Lung microvascular endothelial cell (primary cell): ENCODE measurements at places on chromosomes 2 and 18.

DNA sequence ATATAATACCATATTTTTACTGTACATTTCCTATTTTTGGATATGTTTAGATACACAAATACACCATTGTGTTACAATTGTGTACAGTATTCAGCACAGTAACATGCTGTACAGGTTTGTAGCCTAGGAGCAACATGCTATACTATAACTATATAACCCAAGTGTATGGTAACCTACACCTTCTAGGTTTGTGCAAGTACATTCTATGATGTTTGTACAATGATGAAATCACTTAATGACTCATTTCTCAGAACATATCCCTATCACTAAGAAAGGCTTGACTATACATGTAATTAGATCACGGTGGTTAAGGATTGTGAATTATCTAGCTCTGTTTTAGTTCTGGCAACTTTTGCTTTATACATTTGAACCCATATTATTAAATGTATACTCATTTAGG, 31.3 kb downstream of the NPHP1 start:
- peak; percentile 23 for DNase-seq

- DNase-seq: no peak
Measured at GRCh38 chr18:75474332-75474731, 46.8 kb upstream of the SMIM21 start.

- no peak for DNase-seq
Measured at GRCh38 chr2:66431846-66432587, 2.9 kb upstream of the MEIS1 start.

DNA sequence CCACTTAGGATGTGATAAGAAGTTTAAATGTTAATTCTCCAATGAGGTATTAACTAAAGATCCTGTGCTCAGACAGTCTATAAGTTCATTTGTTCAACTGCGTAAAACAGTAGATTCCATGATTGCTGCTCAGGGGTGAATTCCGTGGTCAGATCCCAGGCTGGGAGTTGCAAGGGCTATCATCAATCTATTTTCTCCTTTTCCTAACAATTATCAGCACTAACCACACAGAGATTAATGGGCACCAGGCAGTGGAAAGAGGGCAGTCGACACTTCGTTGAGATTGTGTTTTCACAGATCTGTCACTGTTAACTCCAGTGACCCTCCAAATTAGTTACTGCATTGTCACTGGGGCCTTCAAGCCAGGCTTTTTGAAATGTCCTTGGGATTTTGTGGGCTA, 154.1 kb upstream of the SPRED2 start:
- DNase-seq: no peak

GRCh38 chr2:9897331-9897737, 54.1 kb downstream of the TAF1B start:
- peak; percentile 5 for DNase-seq

DNA sequence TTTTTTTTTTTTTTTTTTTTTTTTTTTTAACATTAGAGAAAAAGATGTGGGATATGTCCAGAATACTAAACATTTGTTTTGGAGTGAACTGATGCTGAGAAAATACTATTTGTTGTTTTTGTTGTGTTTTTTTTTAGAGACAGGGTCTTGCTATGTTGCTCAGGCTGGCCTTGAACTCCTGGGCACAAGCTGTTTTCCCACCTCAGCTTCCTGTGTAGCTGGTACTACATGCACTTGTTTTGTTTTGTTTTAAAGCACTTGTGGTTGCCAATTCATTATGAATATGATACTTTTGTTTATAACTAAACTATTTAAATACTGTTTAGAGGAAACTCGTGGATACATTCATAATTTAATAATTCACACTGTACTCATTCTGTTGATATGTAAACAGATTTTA, 33.4 kb upstream of the DYSF start:
- peak; percentile 2 for DNase-seq

GRCh38 chr18:37640504-37640903, 74.9 kb upstream of the CELF4 start:
- no peak for DNase-seq

DNA sequence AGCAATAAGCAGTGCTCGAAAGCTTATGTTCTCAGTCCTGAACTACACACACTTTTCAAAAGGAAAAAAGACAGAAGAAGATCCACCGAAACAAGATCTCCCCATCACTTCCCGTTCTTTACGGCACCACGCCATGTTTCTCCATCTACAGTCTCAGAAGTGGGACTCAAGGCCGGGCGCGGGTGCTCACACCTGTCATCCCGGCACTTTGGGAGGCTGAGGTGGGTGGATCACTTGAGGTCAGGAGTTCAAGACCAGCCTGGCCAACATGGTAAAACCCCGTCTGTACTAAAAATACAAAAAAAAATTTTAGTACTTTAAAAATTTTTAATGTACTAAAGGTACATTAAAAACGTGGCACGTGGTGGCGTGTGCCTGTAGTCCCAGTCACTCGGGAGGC, 31.2 kb downstream of the ZNF516 start:
- no peak for DNase-seq

GRCh38 chr2:58925676-58926081, 684.6 kb upstream of the FANCL start:
- no peak for DNase-seq

- DNase-seq: no peak
Measured at GRCh38 chr2:45925026-45925425, 273.6 kb downstream of the PRKCE start.

DNA sequence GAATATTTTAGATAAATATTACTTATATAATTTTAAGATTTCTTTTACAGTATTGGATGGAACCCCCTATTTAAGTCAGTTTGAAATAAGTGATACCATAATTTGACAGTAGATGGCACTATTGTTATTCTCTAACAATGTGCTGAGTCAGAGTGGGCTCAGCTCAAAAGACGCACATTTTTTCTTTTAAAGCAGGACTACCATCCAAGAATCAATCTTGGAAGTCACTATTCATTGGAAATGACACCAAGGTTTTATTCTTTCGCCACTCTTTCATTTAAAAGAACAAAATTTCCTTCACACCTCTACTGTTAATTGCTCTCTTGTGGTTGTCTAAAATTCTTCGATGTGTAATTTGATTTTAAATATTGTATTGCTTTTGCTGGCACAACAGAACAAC, 32.6 kb upstream of the SPAG16 start:
- DNase-seq: peak; percentile 80

DNA sequence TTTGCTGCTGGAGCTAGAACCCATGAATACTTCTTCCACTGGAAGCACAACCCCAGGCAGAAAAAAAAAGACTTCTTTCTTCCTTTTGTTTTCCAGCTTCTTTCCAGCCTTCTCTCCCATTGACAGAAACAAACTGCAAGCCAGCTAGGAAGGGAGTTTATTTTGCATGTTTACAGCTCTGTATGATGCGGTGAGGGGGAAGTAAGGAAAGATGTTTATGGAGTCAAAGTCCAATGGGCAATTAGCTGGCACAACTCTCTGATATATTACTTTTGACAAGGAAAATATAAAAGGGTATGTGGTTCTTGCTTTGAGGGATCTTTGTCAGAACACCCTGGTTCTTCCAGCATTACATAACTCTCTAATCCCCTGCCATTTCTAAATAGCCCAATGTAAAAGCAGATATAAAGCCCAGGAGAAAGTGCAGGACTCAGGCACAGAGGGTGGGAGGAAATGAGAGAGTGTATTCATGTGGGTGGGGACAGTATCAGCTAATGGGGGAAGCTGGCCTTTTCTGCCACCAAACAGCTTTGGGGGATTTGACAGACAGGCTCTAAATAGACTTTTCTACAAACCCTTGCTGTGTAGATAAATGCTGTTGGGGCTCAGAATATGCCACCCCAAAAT, 9.3 kb upstream of the NMS start:
- DNase-seq: no peak

DNA sequence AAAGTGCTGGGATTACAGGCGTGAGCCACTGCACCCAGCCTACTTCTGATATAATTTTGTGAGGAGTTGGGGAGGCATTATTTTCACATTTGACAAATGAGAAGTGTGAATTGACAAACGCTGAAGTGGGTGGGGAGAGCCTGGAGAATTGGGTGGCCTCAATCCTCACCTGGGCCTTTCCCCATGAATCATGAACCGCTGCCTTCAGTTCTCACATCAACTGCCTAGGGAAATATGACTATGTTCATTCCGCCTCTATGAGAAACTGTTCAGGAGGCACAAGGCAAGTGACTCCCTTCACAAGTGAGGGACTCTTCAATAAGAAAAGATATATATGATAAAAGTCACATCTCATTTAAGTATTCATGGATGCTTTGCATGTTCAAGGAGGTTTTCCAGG, 96.6 kb upstream of the RND3 start:
- DNase-seq: no peak

DNA sequence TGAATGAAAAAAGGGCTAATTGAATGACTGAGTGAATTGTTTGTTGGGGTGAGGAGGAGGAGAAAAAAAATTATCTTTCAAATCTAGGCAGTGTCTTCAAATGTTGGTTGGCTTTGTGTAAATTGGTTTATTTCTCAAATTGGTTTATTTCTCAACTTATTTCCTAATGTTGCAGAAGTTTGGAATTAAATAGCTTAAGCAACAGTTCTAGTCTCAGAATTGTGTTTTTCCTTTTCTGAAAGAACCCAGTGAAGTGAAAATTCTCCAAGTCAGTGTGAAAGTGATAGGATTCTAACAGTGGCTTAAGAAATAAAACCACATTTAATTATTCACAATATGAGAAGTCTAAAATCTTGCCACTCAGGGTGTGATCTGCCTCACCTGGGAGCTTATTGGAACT, 54.6 kb upstream of the LYPD6B start:
- DNase-seq: no peak

GRCh38 chr18:70289351-70290312, 787 bp downstream of the SOCS6 start:
- peak; percentile 42 for DNase-seq

GRCh38 chr2:191922736-191923651, 76.1 kb upstream of the CAVIN2 start:
- no peak for DNase-seq

DNA sequence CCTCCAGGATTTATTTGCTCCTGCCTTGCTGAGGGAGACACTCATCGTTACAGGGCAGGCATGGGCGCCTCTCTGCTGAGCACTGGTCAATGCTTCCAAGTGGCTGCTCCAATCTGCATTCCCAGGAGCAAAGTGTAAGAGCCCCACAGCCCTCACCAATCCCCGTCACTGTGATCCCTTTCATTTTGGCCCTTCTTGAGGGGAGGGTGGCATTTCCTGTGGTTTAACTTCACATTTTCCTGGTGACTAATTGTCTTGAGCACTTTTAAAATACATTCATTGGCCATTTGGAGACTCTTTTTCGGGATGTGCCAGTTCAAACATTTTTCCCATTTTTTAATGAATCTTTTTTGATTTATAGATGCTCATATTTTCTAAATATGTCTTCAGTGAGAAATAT, 33.0 kb downstream of the TPO start:
- DNase-seq: no peak

DNA sequence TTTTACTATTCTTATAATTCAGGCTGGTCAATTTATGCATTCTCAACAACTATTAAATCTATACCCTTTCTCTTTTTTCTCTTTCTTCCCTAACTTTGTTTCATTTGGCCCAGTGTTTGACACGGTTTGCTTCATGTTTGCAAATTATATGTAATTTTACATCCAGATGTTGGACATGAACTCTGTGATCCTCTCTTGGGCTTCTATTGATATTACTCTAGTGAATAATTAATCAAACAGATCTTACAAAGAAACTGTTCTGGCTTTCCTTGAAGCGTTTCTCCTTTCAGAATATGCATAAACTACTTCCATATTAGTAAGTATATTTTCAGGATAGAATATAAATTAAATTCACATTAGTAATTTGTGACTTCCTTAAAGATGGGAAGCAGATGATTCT, 225.1 kb upstream of the TMEFF2 start:
- DNase-seq: no peak

GRCh38 chr18:79520478-79521390, 125.0 kb downstream of the NFATC1 start:
- DNase-seq: no peak

DNA sequence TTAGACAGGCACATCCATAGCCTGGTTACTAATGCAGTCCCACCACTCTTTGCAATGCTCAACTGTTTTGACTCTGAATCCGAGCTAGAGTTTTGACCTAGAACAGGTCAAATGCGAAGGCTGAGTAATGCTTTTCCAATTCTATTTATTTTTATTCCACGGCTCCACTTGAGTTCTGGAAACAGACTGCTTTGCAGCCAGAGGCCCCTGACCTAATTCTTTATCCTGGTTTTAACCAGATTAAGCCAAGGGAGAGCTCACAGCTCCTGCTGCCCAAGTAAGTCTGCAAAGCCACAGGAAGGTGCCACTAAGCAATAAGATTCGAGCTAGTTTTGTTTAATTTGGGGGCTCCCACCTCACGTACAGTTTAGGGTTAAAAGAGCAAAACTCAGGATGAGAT, 51.4 kb downstream of the MREG start:
- no peak for DNase-seq

GRCh38 chr2:158688721-158689120, 106.4 kb upstream of the DAPL1 start:
- no peak for DNase-seq

DNA sequence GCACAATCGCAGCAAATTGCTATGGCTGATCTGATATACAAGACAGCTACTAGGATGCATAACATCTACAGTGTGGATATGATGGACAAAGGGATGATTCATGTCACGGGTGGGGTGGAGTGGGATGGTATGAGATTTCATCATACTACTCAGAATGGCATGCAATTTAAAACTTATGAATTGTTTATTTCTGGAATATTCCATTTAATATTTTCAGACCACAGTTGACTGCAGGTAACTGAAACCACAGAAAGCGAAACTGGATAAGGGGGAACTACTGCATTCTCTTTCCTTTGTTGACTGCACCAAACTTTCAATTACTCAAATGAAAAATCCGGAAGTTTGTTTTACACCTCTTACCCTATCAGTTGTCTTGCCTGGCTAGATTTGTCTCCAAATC, 94.4 kb upstream of the NEUROD1 start:
- DNase-seq: no peak

DNA sequence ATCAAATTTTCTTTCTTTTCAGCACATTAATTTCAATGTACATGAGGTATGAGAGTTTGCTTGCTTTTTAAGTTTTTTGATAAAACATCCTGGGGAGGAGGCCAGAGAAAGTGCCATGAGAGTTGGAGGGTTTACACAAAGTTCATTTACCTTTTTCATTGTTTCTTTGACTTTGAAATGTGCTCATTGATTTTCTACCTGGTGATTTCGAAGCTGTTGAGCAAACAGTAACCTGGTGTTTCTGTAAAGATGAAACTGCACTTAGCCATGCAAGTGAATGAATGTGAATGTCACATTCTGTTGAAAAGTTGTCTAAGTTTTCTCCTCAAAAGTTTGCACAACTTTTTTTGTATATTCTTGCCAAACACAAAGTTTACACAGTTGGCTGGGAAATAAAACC, 797.0 kb downstream of the METTL4 start:
- no peak for DNase-seq

GRCh38 chr2:135948141-135948540, 37.3 kb downstream of the DARS1 start:
- DNase-seq: no peak

- no peak for DNase-seq
Measured at GRCh38 chr2:231679908-231680284, 28.4 kb upstream of the PTMA start.

- DNase-seq: peak; percentile 20
Measured at GRCh38 chr2:172833898-172834297, 98.3 kb downstream of the RAPGEF4 start.
